Sigmoid colon (tissue), 7 donors: ENCODE measurements at places on chromosomes 6 and 20.
A peak's percentile ranks its signal among the peaks of the same experiment; 100 is the strongest.

- no peak for DNase-seq
These were observed 21.6 kb downstream of the CFAP61 start for GRCh38 chr20:20073801-20074371.

DNA sequence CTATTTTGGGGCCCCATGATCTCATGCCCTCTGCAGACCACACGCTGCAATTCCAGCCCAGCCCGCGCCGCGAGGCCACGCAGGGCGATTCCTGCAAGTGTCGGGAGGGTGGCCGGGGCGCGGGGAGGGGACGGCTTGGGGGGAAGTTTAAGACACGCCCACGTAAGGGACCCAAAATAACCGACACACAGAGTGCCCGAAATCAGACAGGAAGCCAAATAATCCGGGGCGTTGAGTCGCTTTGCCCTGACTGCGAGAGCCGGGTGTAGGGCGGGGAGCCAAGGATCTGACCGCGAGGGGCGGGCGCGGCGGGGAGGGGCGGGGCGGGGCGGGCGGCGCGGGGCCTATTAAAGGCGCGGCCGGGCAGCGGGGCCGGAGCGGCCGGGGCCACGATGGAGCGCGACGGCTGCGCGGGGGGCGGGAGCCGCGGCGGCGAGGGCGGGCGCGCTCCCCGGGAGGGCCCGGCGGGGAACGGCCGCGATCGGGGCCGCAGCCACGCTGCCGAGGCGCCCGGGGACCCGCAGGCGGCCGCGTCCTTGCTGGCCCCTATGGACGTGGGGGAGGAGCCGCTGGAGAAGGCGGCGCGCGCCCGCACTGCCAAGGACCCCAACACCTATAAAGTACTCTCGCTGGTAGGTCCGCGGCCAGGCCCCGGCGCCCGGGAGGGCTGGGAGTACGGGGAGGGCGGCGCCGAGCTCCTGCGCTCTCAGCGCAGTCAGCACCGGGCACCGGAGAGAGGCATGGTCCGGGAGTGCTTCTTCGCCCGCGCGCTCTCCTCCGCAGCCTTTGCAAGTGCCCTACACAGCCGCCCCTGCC, at the start of gene ENPP1:
TSS of gene ENPP1 (plus strand) at position 377 of the 816 bp plus-strand sequence. CDS start at position 393, 16 bp downstream.
- DNase-seq, result peak; percentile 86

- no peak for DNase-seq
These were observed 480.9 kb upstream of the MARCKS start for GRCh38 chr6:113375950-113376846.

DNA sequence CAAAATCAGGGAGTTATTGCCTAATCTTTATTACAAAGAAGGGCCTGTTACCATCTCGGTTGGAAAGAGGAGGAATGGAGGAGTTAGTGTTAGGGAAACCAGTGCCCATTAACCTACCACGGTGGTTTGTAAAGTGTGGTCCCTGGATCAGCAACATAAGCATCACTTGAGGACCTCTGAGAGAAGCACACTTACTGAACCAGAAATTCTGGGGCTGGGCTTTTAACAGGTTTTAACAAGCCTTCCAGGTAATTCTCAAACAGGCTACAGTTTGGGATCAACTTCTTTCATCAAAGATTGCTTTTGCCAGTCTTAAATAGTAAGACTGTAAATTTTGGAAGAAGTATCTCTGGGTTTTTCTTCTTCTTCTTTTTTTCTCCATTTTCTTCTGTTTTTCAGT, 329.5 kb upstream of the JAG1 start:
- DNase-seq, result no peak

GRCh38 chr6:113347436-113347835, 509.7 kb upstream of the MARCKS start:
- no peak for DNase-seq

- DNase-seq, result no peak
These were observed 344.2 kb downstream of the RFPL4B start for GRCh38 chr6:112691289-112691688.

GRCh38 chr6:68876792-68877493, 241.9 kb downstream of the ADGRB3 start:
- no peak for DNase-seq
